Osteoblast (primary cell): ENCODE measurements at places on chromosomes 12 and 14. TPM values are rescaled to one million over a fixed set of nuclear protein-coding genes. Genes with fewer than 3 reads are reported as not detected.

ZNF410 gene
- 83.2 and 83.4 TPM in 2 replicates for total RNA-seq

GALNT6 gene
- total RNA-seq: 7.1 and 9.8 TPM in 2 replicates

BATF gene
- total RNA-seq: 0.59 and 0.72 TPM in 2 replicates

PMCH gene
- total RNA-seq: not detected in 2 replicates

TAS2R30 gene
- total RNA-seq: 8.3 and 9.7 TPM in 2 replicates

LYZ gene
- 1.8 and 8.3 TPM in 2 replicates for total RNA-seq

EPYC gene
- total RNA-seq: 1.8 TPM in 2 replicates

ETNK1 gene
- total RNA-seq: 42.1 and 43.4 TPM in 2 replicates

LRRIQ1 gene
- total RNA-seq: under 0.01 TPM in 1 of 2 replicates, not detected in the other

CD69 gene
- total RNA-seq: not detected in 2 replicates

ALDH1L2 gene
- total RNA-seq: 55.4 and 63.9 TPM in 2 replicates

LACRT gene
- total RNA-seq: not detected in 2 replicates

AMN gene
- total RNA-seq: under 0.01 and 0.29 TPM in 2 replicates

SERPINA5 gene
- total RNA-seq: 0.36 and 0.59 TPM in 2 replicates

DNA sequence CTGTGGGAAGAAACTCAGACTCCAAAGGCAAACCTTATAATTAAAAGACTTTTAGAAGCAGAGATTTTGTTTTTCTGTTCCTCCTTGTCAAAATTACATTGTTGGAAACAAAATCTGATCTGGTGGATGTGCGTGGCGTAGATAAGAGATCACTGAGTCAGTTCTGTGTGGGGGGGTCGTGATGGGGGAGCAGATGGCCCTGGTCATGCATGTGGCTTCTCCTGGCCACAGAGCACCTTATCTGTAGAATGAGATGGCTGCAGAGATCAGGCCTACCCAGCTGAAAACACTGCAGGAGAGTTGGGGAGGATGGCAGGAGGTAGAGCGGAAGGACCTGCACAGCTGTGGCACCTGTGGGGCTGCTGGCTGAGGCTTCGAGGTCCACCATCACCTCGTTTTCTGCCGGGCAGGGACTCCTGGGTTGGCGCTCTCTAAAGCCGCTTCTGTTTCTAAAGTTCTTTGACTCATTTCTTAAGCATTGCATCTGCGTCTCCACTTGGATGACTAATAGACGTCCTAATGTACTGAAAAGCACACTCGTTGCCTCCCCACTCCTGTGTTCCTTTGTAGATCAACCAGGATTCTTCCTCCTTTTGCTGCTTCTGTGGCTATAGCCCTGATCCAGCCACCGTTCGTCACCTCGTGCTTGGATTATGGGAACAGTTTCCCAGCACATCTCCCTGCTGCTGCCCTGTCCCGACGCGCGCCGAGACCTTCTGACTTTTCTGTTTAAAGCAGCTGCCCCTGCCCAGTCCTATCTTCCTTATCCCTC is 93.4 kb downstream of the TSPAN9 start:
- H3K36me3 ChIP-seq: no peaks in the 10 kb centered on the region
- no peak overlapping the region for H3K4me3 ChIP-seq
- H3K27ac ChIP-seq: peak overlapping the region; percentile 90
- no peaks in the 10 kb centered on the region for H3K27me3 ChIP-seq
- peak; percentile 96 for DNase-seq

DNA sequence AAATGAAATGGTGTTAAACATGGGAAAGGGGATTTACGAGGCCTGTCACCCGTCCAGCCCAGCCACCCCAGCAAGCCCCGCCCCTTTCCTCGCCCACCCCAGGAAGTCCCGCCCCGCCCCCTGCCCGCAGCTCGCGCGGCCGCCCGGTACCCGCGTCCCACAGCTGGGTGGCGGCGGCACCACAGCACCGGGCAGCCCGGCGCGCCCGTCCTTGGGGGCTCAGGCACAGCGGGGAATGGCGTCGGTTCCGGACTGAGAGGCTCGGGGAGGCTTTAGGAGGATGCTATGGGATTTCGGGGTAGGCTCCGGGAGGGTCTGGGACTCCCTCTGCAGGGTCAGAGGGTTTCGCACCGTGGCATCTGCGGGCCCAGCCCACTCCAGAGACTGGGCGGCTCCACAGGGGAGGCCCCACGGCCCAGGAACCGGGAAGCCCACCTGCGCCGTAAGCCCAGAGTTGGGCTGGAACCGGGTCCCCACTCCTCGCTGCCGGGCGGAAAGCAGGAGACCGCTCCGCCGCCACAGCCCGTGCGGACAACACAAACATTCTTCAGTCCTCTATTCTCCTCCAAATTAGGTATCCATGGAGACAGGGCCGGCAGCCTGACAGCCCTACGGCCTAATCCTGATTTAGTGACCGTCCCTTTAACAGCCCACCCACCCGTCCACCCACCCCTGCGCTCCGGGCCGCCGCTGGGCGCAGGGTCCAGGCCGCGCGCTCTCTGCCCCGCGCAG is 1.4 kb downstream of the FIGNL2 start:
- H3K4me1 ChIP-seq: peaks cover 3% of the 10 kb centered on the region
- H3K4me3 ChIP-seq: peak overlapping the region; percentile 71
- peak; percentile 96 for DNase-seq

DNA sequence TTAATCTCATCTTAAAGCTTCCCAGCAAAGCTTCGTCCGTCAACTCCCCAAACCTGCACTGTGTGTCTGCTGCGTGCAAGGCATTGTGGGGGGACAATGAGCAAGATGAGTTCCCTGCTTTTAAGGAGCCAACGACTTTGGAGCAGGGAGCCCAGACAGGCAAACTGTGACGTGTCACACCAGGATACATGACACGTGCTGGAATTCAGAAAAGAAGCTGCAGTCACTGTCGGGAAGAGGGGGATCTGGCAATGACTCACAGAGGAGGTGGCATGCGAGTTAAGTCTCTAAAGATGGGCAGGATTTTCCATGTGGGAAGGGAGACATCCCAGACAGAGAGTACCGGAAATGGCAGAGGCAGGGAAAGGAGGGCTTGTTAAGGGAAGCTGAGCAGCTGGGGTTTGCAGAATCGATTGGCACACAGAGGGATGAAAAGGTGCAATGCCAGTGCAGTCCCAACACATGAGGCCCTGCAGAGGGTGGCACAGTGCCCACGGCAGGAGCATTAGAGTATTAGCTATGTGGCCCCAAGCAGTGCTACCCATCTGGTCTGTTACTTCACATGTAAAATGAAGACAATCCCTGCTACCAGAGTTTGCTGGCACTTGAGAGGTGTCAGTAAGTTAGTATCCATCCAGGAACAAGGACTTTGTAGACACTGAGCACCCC is 52.9 kb downstream of the SETD3 start:
- peaks cover 8% of the 10 kb centered on the region for H3K4me1 ChIP-seq
- no peak overlapping the region for H3K4me3 ChIP-seq
- no peaks in the 10 kb centered on the region for H3K27me3 ChIP-seq
- DNase-seq: peak; percentile 80
- H3K36me3 ChIP-seq: peaks cover 11% of the 10 kb centered on the region

- no peaks in the 10 kb centered on the region for H3K4me1 ChIP-seq
- H3K4me3 ChIP-seq: no peak overlapping the region
- no peak overlapping the region for H3K27ac ChIP-seq
These were observed 57.8 kb upstream of the ARHGAP5 start for GRCh38 chr14:32019276-32019675.

DNA sequence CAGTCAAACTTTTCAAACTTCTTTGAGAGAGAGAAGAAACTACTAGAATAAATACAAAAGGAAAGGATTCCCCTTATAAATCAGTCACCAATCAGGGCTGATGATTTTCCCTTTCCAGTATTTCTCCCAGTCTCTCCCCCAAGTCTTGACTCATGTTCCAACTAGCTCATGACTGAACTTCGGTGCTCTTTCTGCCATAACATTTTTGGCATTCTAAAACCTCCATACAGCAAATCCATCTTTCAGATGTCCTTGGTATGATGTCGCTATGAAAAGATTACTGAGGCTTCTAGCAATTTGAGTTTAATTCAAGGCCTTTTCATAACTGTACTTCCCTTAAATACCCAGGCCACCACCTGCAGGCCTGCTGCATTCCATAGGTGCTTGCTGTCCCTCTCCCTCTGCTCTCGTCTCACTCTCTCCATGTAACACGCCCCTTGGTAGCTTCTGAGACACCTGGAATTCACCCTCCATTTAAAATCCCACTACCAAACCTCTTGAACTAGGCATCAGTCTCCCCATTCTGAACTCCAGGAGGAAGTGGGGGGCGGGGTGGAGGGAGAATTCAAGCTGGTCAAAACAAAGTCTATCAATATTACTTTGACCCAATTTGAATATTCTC is 2.4 kb downstream of the PRKD1 start:
- peak overlapping the region; percentile 65 for H3K27ac ChIP-seq
- peak; percentile 88 for DNase-seq
- H3K36me3 ChIP-seq: no peaks in the 10 kb centered on the region
- peak overlapping the region; percentile 91 for H3K4me3 ChIP-seq
- H3K4me1 ChIP-seq: peaks cover 25% of the 10 kb centered on the region

DNA sequence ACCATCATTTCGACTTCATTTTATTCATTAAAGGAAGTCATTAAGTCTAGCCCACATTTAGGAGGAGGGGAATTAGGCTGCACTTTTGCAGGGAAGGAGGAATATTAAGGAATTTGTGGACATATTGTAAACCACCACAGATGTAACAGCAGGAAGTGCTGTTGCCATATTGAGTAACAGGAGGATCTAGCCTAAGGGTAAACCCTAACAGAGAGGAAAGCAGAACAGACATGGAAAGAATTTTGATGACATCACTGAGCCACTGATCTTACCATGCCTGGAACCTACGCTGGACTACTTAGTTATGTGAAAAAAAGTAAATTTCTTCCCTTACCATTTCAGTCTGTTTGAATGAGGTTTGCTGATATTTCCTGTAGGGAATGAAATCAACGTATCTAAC is 100.7 kb upstream of the ATF7IP start:
- no peak overlapping the region for H3K4me3 ChIP-seq
- no peak overlapping the region for H3K27ac ChIP-seq
- no peak for DNase-seq
- peaks cover 14% of the 10 kb centered on the region for H3K4me1 ChIP-seq
- no peaks in the 10 kb centered on the region for H3K36me3 ChIP-seq
- H3K27me3 ChIP-seq: no peaks in the 10 kb centered on the region

- no peaks in the 10 kb centered on the region for H3K27me3 ChIP-seq
- H3K4me1 ChIP-seq: peaks cover 10% of the 10 kb centered on the region
- peak overlapping the region; percentile 98 for H3K4me3 ChIP-seq
- peaks cover 8% of the 10 kb centered on the region for H3K36me3 ChIP-seq
These were observed 1.2 kb downstream of the SNX6 start for GRCh38 chr14:34628681-34629135.

GRCh38 chr12:92336641-92337040 is 191.0 kb upstream of the BTG1 start:
- DNase-seq: no peak
- no peaks in the 10 kb centered on the region for H3K4me1 ChIP-seq
- no peaks in the 10 kb centered on the region for H3K36me3 ChIP-seq
- no peak overlapping the region for H3K27ac ChIP-seq
- no peaks in the 10 kb centered on the region for H3K27me3 ChIP-seq
- H3K4me3 ChIP-seq: no peak overlapping the region

- H3K4me1 ChIP-seq: no peaks in the 10 kb centered on the region
- H3K27ac ChIP-seq: no peak overlapping the region
- H3K27me3 ChIP-seq: no peaks in the 10 kb centered on the region
- H3K36me3 ChIP-seq: no peaks in the 10 kb centered on the region
These were observed 72.7 kb downstream of the WSCD2 start for GRCh38 chr12:108201808-108202207.

DNA sequence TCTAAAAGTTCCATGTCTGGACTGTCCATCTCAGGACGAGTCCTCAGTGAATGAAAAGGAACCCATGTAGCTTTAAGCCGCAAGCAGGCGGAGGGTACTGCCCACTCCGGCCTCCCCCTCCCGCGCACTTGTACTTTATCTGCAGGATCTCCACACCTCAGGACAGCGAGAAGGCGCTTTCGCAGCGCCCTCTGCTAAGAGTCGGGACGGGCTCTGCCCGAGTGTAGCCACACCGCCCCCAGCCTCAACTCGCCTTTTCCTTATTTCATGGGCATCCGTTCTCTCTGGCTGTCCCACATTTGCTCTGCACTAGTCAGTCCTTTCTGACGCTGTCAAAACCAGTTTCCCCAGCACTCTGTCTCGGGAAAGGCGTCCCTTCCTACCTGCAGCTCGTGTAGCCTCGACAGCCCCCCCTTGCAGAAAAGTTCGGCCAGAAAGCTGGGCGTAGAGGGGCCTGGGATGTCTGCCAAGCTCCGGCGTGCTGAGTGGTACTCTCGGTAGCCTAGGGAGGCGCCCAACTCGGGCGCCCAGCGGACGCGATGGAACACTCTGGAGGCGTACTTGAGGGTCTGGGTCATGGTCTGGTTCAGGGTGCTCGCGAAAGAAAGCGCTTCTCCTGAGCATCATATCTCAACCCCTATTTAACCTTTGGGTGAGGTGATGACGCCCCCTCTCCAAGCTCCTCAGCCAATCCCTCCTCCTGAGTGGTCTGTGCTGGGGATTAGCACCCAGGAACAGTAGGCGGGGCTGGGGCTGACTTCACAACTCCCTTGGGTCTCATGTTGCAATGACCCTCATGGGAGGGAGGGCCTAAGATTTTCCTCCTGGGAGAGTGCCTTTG is at the start of gene CYP27B1:
Gene CYP27B1 (minus strand): TSS at position 615 of the 841 bp plus-strand sequence. CDS start 37 bp downstream, at position 578.
- H3K27ac ChIP-seq: no peak within 1 kb of the TSS
- DNase-seq: peak; percentile 77
- H3K4me3 ChIP-seq: peak within 1 kb of the TSS; percentile 51

GRCh38 chr12:64720884-64721283 is 38.3 kb downstream of the GNS start:
- no peaks in the 10 kb centered on the region for H3K4me1 ChIP-seq
- no peak overlapping the region for H3K27ac ChIP-seq
- peaks cover 44% of the 10 kb centered on the region for H3K36me3 ChIP-seq
- DNase-seq: no peak
- no peak overlapping the region for H3K4me3 ChIP-seq

- DNase-seq: no peak
- no peak overlapping the region for H3K27ac ChIP-seq
- no peaks in the 10 kb centered on the region for H3K4me1 ChIP-seq
- no peaks in the 10 kb centered on the region for H3K27me3 ChIP-seq
These were observed 468.3 kb downstream of the AACS start for GRCh38 chr12:125533434-125534029.

- no peaks in the 10 kb centered on the region for H3K4me1 ChIP-seq
- H3K27ac ChIP-seq: no peak overlapping the region
- no peaks in the 10 kb centered on the region for H3K27me3 ChIP-seq
- H3K4me3 ChIP-seq: no peak overlapping the region
- no peaks in the 10 kb centered on the region for H3K36me3 ChIP-seq
- no peak for DNase-seq
These were observed 96.0 kb upstream of the NEDD1 start for GRCh38 chr12:96811083-96811482.
